Right atrium auricular region (tissue), 2 donors: ENCODE measurements at places on chromosomes 5 and 9.

DNA sequence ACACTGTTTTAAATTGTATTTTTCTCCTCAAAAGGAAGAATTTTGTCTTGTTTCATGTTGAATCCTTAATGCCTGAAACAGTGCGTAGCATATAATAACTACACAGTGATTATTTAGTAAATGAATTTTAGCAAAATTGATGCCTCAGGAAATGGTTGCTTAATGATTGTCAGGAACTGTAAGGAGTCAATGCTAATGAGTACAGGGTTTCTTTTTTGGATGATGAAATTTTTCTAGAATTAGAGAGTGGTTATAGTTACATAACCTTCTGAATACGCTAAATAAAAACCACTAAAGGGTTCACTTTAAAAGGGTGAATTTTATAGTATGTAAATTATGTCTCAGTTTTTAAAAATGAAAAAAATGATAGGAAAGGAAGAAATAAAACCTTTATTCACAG lies 14.9 kb downstream of the FAM151B start:
- DNase-seq: no peak

DNA sequence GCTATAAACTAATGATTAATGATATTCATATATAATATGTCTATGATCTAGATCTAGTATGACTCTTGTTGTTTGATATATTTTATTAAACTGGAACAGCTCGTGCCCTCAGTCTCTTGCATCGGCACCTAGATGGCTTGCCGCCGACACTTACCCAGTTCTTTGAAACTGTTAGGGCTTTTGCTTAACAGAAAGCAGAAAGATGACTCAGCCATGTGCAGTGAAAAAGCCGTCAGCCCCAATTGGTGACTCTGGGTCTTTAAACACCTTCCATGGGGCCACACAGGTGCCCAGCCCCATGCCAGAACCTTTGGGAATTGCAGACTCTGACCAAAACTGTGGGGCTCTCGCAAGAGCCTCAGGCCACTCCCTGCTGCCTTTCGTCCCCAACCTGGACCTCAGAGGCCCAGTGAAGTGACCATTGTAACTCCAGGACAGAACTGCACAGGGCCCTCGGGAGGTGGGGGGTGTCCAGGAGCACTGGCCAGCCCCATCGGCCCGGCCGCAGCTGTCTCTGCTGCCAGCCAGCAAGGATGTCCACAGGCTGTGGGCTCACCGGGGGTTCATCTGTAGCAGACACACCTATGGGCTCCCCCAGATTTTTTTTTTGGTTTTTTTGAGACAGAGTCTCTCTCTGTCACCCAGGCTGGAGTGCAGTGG lies 7.8 kb downstream of the LCN10 start:
- no peak for DNase-seq

DNA sequence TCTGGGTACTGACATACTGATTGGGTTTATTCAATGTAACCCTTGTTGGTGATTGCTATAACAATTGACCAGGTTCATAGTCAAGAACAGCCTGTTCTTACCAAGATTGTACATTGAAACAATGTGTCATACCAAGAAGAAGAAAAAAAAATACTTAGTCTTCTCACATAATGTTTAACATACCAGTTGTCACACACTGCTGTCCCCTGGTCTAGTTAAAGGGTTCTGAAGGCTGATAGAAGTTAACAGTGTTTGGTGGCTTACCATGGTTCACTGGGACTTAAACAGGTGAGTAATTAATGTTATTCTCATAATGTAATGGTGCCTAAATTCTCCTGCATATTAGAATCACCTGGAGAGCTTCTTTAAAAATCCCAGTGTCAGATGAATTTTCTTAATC lies 18.5 kb upstream of the CDC42SE2 start:
- DNase-seq: no peak

DNA sequence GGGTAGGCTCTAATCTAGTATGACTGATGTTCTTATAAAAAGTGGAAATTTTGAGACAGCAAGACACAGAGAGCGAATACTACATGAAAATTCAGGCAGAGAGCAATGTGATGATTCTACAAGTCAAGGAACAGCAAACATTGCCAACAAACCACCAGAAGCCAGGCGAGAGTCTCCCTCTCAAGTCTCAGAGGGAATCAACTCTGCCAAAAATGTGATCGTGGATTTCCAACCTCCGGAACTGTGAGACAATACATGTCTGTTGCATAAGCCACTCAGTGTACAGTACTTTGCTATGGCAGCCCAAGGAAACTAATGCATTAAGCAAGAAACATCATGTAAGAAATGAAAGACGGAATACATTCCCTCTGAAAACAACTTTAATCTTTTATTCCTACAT lies 52.1 kb upstream of the CCNG1 start:
- DNase-seq: peak; percentile 65

DNA sequence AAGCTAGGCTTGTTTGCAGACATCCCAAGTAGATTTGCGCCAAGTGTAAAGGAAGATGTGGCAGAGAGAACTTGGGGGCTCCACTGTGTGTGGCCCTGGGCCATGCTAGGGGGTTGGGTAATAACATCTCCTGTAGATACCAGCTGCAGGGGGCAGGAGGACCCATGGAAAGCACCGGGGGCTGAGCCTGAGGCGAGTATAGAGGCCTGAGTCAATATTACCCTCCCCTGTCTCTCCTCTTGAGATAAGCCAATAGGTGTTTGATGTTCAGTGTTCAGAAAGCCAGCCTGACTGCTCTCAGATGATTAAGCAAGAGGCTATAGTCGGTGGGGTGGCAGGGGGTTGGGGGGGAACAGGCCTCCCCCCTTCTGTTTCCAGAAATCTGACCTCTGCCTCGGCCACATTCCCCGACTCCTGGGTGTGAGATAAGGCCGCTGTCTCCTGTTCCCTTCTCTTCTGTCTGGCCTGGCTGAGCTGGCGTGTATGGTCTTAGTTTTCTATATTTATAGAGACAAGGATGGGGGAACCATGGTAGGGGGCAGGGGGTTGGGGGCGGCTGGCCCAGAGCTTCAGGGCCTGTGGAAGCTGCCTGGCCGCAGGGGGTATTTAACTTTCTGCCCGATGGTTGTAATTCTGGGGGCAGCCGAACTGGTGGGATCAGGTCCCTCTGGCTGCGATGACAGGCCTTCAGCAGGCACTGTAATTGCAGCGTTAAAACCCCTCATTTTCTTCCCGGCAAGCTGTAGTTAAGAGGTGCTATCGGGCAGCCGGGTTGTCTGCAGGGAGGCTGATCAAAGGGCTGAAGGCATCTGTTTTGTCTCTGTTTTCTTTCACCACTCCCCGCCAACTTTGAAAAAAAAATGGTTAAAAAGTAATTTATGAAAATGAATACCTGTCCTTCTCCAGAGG lies 292.0 kb downstream of the NSG2 start:
- DNase-seq: no peak

DNA sequence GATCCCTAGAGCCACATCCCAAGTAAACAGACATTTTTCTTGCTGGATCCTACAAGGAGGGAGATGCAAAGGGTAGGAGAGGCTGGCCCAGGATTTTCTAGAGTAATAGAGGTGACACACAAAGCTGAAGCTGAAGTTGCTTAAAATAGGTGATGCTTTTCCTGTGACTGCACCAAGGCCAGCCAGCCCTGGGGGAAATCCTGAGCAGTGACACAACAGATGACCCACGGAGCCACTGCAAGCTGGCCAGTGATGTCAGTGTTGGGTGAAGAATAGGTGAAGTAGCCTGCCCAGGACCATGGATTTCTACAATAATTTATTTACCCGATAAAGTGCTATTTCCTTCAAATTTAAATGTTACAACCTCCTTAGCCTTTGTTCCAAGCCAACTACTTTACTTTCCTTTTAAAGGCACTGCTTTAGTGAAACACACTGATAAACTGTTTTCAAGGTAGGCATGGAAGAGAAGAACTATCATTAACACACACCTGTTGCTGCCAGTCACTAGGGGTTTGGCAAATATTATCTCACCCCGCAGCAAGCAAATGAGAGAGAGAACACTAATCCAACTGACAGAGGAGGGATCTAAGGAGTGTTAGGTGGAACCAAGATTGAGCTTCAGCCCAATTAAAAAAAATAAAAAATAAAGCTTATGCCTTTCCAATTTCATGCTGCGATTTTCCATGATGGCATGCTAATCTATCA lies 123.5 kb downstream of the CTNND2 start:
- DNase-seq: no peak

DNA sequence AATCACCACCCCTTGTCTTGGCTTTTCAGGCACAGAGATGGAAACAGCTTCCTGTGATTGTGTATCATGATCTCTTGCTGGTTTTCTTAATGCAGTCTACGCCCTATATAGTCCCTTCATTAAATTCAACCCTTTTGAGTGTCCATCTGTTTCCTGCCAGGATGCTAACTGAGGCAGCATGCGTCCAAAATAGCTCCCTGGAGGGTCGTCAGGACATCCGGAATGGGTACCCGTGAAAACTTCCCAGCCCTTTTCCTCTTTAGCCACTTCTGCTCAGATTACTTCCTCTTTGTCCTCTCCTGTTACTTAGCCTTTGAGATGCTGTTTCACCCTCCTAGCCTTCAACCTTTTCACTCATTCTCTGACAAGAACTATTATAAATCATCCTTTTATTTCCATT lies 79.8 kb upstream of the KLF9 start:
- DNase-seq: peak; percentile 48

GRCh38 chr9:81125446-81126092 lies 563.8 kb downstream of the TLE1 start:
- no peak for DNase-seq

- DNase-seq: no peak
Measured at GRCh38 chr5:80243567-80243966, 12.3 kb downstream of the SERINC5 start.

- peak; percentile 63 for DNase-seq
Measured at GRCh38 chr5:136133222-136133921, 727 bp downstream of the SMAD5 start.
